Stimulated activated CD8-positive, alpha-beta memory T cell treated with anti-CD3 and anti-CD28 coated beads, Interleukin-15, amount 100 ng/mL, for 24 hours (primary cell): ENCODE measurements at places on chromosomes 7 and 10.

DNA sequence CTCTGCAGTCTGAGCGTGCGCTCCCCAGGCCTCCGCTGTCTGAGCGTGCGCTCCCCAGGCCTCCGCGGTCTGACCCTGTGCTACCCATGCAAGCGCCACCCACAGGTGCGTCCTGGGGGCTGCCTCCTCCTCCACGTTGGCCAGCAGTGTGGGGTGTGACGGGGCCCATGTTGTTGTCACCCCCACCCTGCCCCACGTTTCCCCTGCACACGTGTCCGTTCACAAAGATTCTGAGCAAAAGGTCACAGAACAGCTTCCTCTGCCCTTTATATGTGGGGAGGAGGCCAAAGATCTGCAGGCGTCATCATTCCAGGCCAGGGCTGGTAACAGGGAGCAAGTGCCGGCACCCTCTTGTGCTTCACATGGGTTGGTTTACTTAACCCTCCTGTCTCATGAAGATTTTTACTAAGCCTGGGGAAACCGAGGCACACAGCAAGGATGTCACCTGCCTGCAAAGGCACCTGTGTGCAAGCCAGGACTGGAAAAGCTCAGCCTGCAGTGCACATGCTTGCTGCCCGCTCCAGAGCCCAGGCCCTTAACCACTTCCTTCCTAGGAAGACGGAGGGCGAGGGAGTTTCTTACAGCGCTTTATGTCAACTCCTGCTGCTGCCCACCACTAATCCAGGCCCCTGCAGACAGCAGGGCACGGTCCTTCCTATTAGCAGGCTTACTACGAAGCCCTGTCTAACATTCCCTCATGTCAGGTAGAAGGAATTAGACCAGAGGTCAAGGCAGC is 4.8 kb downstream of the GPR146 start:
- DNase-seq = no peak

DNA sequence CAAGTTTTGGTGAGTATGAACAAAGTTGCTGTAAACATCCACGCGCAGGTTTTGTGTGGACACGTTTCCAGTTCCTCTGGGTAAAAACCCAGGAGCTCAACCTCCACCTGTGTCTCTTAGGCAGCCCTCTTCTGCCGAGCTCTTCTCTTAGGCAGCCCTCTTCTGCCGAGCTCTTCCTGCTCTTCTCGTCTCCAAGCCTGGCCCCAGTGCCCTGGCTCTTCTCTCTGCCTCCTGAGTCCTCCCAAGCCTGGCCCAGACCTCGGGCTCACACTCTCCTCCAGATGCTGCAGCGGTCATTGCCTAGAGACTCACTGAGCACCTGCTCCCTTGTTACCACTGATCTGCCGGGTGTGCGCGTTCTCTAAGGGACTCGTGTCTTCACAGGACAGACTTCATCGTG is 38.7 kb upstream of the BNIP3 start:
- DNase-seq = no peak

DNA sequence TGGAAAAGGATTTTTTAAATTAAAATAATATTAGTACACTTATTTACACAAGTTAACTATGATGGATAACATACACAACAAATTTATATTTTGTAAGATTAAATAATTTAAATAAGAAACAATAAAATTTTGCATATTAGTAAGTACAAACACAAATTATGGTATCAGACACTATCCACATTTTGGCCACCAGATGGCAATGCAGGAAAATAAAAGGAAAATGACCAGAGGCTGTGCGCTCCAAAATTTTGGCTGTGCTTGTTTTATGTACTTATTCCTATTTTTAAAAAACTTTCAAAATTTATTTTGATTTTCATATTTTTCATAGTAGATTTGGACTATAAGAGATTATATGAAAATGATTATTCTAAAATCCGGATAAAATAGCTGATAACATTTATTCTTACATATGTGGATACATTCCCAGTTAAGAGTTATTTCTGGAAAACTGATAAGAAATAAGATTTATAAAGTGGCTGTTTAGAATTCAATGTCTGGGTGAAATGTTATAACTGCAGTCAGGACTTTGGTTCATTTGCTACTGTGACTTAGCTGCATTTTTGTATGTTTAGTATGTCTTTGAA is 274.7 kb upstream of the HGF start:
- DNase-seq = no peak

GRCh38 chr7:116524609-116525297 is at the start of gene CAV1:
CAV1 (plus strand) TSS chr7:116525036; CDS start chr7:116525063, 27 bp downstream.
- no peak for DNase-seq

GRCh38 chr7:7943951-7944350 is 24.6 kb upstream of the GLCCI1 start:
- DNase-seq = no peak

DNA sequence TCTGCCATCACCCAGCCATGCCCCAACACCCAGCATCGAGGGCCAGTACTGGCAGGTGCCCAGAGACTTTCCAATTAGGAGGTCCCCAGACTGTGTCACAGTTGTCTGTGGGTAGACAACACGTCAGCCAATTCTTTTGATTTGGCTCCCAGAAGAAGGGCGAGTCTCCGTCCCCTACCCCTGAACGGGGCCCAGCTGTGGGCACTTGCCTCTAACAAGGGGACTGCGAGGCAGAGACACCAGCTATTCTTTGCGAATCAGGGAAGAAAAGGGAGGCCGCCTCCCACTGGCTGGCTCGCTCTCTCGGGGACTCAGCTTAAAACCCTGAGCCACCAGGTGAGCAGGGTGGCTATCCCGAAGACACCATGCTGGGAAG is 167.3 kb downstream of the USP6NL start:
- no peak for DNase-seq

- DNase-seq = no peak
These were observed 12.4 kb upstream of the PTPN12 start for GRCh38 chr7:77524731-77525130.

GRCh38 chr10:121157998-121158397 is 306.8 kb downstream of the WDR11 start:
- DNase-seq = no peak

- no peak for DNase-seq
These were observed 103.5 kb downstream of the ADARB2 start for GRCh38 chr10:1633783-1634182.

- DNase-seq = no peak
These were observed 560 bp downstream of the RARRES2 start for GRCh38 chr7:150340875-150341262.

DNA sequence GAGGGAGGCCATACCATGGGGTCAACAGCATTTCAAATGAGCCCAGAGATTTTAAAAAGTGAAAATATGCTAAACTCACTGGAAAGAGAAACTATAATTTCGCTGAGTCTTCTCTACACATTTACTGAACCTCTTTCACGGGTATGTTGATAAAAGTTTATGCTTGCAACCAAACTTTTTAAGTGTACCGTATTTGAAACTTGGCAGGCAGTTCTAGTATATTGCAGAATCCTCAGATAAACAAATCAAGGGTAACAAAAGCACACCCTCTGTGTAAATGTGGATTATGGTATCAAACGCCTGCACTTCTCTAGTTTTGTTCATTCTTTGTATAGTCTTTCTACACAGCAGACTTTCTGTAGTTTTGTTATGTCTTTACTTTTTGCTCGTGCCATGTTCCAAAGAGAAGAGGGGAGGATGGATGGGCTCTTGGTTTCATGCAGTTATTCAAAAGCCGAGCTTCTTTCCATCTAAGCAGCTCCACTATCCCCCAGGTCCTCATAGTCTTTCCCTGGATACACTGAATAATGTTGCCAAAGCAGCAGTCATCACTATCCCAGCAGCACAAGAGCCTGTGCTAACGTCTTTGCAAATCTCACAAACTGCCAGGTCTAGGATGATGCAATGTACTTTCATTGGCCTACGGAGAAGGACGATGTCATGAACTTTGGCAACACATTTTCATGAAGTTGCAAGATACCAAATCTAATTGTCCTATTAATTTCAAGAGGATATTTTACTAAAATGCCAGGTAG is 131.2 kb downstream of the MPP7 start:
- DNase-seq = no peak

DNA sequence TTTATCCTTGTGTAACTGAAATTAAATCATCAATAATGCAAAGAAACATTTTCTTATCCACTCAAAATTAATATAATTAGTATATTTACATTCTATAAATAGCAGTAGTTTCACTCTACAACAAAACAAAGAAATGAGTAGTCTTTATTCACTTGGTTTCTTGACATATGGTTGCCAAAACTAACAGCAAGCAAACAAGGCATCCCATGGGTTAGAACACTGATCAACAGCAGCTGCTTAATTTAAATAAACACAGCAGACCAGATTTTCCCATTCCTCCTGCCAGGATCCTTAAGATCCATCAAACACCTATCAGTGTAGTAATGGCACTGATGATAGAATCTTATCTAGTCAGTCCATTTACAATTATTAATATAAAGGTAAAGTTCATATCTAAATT is 22.1 kb downstream of the NCAPG2 start:
- DNase-seq = no peak

GRCh38 chr7:84998665-84999064 is 188.2 kb downstream of the SEMA3D start:
- DNase-seq = no peak

GRCh38 chr7:139681812-139682135 is 96.0 kb downstream of the HIPK2 start:
- no peak for DNase-seq

DNA sequence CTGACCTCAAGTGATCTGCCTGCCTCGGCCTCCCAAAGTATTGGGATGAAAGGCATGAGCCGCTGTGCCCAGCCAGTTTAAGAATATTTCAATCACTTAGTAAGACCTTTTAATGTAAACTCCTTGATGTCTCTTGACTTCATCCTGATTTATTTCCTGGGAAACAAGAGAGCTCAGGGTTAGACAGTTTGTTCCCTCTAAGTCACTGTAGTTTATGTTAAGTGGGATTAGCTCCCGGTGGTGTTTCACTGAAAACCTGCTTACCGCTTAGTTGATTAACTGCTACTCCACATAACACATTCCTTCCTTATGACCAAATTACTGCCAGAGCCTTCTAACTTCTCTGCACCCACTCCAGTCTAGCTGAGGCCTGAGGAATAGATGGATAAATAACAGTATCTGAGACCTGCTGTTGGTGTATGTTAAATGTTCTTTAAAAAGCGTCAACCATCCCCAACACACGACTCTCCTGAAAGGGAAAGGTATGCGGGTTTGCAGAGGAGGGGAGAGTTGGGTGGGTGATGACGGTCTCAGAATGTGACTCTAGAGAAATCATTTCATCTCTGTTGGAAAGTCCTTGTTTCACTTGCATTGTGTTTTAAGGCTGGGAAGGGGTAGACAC is 48.7 kb downstream of the CREB3L2 start:
- no peak for DNase-seq

DNA sequence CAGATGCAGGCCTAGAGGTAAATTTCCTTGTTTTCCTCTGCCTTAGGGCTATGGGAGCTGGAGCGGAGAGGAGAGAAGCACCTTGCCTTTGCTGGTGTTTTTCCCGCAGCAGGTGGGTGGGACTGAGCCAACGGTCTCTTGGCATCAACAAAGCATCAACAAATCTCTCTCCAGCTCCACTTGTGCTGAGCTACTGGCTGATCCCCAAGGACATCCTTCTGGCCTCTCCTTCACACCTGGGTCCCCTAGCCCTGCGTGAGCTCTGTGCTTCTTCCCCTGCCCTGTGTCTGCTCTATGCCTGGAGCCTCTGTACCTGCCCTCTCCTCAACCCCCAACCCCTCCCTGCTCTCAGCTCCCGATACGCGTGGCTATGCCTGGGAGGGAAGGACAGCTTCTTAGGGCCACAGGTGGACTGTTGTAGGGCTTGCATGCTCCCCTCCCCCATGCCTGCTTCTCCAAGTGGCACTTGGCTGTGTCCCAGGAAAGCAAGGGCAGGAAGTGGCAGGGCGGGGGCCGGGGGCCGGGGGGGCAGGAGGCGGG is 3.2 kb upstream of the CLDN4 start:
- DNase-seq = no peak

GRCh38 chr7:125326666-125327255 is 397.1 kb upstream of the POT1 start:
- no peak for DNase-seq

DNA sequence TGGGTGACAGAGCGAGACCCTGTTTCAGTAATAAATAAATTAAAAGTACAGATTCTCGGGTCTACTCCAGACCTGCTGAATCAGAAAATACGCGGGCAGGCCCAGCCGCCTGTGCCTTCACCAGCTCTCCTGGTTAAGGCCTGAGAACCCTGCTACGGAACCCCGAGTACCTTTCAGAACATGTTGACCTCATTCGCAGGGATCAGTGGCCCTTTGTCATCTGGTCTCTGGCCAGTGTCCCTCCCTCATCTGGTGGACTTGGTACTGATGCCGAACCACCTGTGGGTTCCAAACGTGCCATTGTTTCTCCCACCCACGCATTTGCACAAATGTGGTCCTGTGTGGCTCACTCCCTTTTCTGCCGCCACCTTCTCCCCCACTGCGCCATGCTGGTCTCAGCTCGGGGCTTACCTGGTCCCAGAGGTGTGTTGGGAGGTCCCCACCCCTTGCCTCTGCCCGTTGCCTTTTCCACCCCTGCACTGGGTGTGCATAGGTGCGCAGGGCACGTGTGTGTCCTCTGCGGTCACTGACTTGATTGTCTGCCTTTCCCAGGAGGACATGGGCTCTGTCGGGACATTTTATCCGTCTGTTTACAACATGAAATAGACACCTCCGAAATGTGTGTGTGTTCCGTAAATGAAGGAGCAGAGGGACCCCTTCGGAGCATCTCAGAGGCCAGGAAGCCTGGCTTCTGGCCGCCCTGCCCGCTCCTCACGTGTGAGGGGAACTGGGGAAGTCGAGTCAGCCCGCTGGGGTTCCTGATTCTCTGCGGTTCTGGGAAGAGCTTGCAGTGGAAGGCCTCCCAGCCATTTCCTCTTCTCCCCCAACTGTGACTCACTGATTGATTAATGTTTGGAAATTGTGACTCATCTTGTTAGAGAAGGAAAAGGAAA is 135.2 kb downstream of the CUX1 start:
- no peak for DNase-seq

- no peak for DNase-seq
These were observed 83.9 kb downstream of the BAMBI start for GRCh38 chr10:28761084-28761846.

- DNase-seq = no peak
These were observed 26.9 kb downstream of the HIP1 start for GRCh38 chr7:75711656-75712514.

- no peak for DNase-seq
These were observed 535.6 kb upstream of the GHITM start for GRCh38 chr10:83603708-83604107.

DNA sequence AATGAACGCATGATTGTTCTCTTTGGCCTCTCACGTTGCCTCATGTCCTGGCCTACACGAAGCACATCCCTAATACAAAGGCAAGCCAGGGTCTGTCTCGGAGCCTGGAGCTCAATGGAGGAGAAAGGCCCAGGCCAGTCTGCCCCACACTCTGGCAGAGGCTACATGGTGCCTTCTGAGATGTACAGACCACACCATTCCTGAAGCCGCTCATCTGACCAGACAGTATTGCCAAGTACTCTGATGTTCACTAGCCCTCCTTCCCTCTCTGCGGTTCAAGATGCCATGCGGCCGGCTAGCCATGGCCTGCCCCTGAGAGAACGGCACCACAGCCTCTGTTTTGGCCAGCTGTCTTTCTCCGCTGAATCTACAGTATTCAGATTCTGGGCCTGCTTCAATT is 5.9 kb downstream of the BNIP3 start:
- DNase-seq = no peak

DNA sequence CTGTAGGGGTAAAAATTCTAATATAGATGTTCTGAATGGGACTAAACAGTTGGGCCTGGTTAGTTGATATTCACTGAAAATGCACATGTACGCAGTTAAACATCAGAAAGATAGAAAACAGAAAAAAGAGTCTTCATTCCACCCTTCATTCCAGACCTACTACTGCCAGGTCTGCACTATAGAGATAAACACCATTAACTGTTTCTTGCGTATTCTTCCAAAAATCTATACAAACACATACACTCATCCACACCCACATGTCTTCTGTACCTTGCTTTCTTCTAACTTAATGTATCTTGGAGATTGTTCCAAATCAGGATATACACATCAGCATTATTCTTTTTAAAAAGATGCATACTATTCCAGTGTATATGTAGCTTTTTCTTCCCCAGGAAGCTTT is 13.9 kb upstream of the CLEC2L start:
- no peak for DNase-seq
